ENCODE measurements at places on chromosomes 1 and 21.

- DNase-seq: peak; percentile 54
Observed at GRCh38 chr1:25501235-25502058, 42.0 kb upstream of the LDLRAP1 start.

- no peak for DNase-seq
Observed at GRCh38 chr1:225447650-225448089, 19.8 kb upstream of the LBR start.

GRCh38 chr1:119279456-119280381, 88.9 kb upstream of the HAO2 start:
- no peak for DNase-seq

GRCh38 chr1:234573711-234574299, 36.2 kb downstream of the IRF2BP2 start:
- no peak for DNase-seq

Data from hematopoietic multipotent progenitor cell treated with erythropoietin and hydrocortisone succinate and interleukin-3 and kit ligand, for 17 days (in vitro differentiated cells).